CD4-positive, alpha-beta T cell treated with Interleukin-15 for 4 hours (primary cell): ENCODE measurements at places on chromosomes 5 and 9.

DNA sequence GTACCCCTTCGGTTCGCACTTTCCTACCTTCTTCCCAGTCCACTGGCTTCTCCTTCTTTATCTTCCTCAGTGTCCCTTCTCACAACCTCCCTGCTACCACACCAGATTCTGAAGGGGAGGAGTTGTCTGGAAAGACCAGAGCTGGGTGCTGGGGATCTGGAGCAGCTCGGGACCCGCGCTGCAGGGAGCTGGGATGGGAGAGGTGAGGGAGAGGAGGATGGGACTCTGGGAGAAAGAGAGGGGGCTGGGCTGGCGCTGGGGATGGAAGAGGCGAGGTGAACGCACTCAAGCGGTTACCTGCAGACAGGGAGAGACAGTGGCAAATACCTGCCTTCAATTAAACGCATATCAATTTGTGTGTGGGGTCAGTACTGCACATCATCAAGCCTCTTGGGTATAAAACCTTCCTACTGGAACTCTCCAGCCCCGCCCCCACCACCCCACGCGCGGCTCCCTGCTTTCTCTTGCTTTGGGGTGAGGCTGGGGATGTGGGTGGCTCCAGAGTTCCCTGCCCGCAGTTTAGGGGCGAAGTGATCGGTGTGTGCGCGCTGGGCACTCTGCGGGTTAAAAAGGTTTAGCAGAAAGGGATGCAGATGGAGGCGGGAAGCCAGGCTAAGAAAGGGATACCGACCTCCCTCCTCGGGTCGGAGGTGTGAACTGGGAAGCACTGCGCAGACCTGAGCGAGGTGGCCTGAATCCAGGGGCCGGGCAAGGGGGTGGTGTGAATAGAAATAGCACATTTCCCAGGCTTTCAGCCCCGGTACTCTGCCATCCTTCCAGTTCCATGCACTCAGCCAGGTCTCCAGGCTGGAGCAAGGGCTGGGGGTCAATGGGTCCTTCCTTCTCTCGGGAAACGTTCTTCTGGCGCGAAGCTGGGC, 977 bp upstream of the PAM start:
- no peak for DNase-seq

GRCh38 chr5:25515525-25515924, 870.7 kb upstream of the CDH10 start:
- no peak for DNase-seq

DNA sequence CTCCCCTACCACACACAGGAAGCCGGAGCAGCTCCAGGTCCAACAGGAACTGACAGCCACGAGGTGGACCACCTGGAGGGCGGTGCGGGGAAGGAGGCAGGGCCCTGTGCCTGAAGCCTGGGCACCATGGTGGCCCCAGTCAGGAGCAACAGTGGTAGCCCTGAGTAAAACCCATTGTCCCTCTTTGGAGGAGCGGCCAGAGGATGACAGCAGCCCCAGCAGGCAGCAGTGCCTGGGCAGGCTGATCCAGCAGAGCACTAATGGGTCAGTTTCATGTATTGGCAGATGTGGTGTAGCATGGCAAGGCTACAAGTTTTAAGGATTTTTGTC, 47.7 kb upstream of the GARNL3 start:
- DNase-seq: no peak

- no peak for DNase-seq
Observed at GRCh38 chr9:81777482-81777881, 88.1 kb upstream of the TLE1 start.

GRCh38 chr9:4774209-4774608, 18.5 kb upstream of the RCL1 start:
- DNase-seq: no peak

DNA sequence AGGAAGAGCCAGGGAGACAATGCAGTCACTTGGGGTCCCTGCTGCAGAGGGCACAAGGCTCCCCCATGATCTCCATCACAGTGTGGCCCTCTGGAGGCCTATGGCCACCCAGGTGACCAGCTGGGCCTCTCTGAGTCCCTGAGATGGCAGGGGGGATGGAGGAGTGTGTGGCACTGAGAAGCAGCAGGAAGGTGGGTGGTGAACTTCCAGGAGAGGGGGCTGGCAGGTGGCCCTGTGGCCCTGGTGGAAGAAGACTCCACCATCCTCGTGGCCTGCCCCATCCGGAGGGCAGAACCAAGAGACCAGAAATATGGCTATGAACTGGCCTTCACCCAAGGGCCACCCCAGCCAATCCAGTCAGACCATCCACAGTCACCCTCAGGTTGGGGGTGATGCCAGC, 31.7 kb upstream of the AFAP1L1 start:
- DNase-seq: no peak

GRCh38 chr5:141493500-141494422, 4.9 kb downstream of the PCDHGC5 start:
- no peak for DNase-seq

DNA sequence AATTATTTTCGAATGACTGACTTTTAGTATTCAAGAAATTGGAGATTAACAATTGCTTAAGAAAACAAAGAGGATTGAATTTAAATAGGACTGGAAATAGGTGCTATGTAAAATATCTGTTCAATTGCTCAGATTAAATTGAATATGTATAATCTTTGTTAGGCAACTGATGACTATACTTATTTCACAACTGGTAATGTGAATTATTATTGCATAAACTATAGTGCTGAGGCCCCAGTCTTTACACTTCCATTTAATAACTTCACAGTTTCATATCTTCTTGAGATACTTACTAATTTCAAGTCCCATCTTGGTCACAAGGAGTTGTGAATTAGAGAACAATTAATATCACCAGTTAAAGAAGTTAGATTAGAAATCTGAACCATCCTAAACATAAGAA, 16.7 kb downstream of the CEP78 start:
- no peak for DNase-seq

- no peak for DNase-seq
Observed at GRCh38 chr5:5676218-5676617, 253.7 kb downstream of the ICE1 start.

GRCh38 chr5:120358949-120359348, 105.2 kb upstream of the PRR16 start:
- DNase-seq: no peak

GRCh38 chr5:142063878-142064331, 44.7 kb upstream of the NDFIP1 start:
- DNase-seq: peak; percentile 39

- no peak for DNase-seq
Observed at GRCh38 chr5:87751824-87752223, 339.1 kb upstream of the CCNH start.

GRCh38 chr5:62477801-62478200, 65.2 kb downstream of the IPO11 start:
- DNase-seq: no peak

DNA sequence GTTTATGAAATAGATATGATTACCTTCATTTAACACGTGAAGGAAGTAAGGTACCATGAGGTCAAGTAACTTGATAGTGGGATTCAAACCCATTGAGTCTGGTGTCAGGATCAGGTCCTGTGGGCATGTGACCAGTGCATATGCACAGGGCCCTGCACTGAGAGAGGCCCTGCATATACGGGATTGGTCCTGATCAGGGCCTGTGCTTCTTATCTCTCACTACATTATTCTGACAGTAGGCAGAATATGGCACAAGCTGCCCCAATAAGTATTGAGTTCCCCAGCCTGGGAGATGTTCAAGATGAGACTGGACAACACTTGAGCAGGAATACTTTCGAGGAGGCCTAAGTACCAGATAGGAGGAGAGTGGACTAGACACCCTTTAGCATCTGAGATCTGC, 44.0 kb downstream of the GALNT10 start:
- no peak for DNase-seq

GRCh38 chr5:154406231-154406630, 39.6 kb upstream of the SAP30L start:
- no peak for DNase-seq

GRCh38 chr5:100446879-100447430, 88.2 kb upstream of the FAM174A start:
- DNase-seq: no peak

- DNase-seq: no peak
Observed at GRCh38 chr5:118365718-118366117, 622.6 kb downstream of the DTWD2 start.

DNA sequence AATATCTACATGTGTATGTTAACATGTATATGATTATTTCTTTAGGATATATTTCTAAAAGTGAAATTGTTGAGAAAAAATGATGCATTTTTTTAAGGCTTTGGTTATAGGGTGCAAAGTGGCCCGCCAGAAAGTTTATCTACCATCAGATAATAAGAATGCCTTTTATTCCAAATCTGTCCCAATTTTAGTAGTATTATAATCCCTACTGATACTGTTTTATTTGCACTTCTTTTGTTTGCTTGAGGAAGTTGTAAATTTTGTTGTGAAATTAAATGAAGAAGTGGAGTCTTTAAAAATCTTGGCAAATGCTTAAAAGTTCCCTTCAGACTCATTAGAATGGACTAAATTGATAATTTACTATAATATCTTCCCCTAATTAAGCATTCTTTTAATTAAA, 73.0 kb downstream of the NIPBL start:
- DNase-seq: no peak

DNA sequence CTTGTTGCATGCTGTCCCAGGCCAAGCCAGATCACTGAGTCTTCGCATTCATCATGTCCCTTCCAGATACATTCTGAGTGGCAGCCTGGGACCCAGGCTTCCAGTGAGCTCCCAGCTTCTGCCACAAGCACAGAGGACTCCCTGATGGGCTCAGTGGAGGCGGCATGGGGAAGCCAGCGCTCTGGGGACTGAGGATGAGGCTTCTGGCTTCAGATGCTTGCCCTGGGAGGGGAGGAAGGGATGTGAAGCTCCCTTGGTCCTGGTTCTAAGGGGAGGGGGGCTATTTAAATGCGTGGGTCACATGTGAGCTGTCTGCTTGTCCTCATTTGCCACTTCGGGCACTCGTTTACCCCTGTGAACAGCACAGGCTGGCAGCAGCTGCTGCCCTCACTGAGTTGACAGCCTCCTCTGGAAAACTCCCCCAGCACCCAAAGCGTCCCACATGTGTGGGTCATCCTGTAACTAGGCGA, 174.0 kb downstream of the NR3C1 start:
- DNase-seq: no peak

GRCh38 chr9:91489361-91489899, 65.8 kb upstream of the NFIL3 start:
- no peak for DNase-seq

DNA sequence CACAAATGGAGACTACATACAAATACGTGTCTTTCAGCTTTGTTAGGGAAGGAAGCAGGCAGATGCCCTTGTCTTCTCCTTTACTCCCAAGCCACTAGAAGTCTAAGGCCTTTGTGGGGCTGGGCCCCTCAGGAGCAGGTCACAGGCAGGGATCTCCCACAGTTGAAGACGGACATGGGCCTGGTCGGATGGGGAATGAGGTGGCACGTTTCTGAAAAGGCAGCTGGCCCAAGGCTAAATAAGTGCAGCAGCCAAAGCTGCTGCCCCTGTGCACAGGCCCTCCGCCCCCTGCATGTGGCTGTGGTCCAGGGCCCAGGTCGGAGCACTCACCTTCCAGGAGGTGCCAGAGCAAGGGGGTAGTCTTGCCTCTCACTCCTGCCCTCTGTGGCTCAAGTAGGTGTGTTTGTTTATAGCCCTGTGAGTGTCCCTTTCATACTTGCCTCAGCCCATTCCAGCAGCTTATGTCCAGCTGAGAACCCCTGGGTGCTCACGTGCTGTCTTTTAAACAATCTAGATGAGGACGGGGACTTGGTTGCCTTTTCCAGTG, 1.8 kb downstream of the SQSTM1 start:
- DNase-seq: no peak

DNA sequence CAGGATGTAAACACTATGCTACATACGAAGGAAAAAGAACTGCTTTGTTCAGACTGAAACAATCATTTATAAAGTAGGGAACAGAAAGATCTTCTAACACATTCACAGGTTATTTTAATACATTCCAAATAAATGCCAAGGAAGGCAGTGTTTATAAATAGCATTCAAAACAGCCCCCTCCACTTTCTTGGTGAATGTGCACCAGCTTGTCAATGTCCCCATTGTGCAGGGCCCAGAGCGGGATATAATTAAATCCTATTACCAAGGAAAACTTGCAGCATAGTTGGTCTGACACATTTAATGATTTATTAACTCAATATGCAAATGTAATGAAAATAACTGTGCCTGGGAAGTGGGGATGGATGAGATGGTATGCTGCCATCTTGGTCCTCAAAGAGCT, 135.9 kb upstream of the RAD23B start:
- DNase-seq: no peak
